ENCODE measurements at places on chromosomes 5 and 9.

GRCh38 chr5:64344501-64344900 lies 161.3 kb upstream of the RGS7BP start:
- DNase-seq = no peak

- DNase-seq = no peak
These were observed 626.9 kb upstream of the PTGER4 start for GRCh38 chr5:40052808-40053207.

GRCh38 chr9:136122425-136123383 lies 4.0 kb upstream of the TMEM250 start:
- DNase-seq = peak; percentile 64

- DNase-seq = no peak
These were observed 120.1 kb upstream of the MYO10 start for GRCh38 chr5:17056141-17056631.

DNA sequence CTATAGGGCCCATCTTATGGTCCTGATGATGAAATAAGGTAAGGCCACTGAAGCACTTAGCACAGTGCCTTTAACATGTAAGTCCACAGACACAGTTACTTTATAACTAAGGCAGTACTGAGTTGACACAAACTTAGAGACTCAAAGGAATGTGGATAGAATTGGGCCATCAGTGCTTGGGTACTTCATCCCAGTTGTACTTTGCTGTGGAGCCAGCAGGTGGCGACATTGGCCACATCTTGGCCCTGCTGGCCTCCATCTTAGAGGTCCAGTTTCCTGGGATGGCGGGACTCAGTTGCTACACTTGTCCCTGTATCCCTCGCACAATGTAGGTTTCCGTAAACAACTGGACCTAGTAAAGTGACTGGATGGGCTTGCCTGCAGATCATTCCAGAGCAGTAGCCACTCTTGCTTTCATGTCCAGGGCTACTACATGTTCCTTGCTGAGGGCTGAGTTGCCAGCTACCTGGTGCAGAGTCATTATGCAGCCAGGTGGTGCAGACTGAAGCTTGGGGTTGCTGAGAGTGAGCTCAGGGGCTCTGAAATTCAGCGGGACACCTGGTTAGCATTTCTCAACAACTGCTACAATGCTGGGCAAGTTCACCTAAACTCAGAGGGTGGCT lies 10.6 kb downstream of the MTAP start:
- peak; percentile 33 for DNase-seq

- no peak for DNase-seq
These were observed 21.1 kb downstream of the ACO1 start for GRCh38 chr9:32405506-32405905.

DNA sequence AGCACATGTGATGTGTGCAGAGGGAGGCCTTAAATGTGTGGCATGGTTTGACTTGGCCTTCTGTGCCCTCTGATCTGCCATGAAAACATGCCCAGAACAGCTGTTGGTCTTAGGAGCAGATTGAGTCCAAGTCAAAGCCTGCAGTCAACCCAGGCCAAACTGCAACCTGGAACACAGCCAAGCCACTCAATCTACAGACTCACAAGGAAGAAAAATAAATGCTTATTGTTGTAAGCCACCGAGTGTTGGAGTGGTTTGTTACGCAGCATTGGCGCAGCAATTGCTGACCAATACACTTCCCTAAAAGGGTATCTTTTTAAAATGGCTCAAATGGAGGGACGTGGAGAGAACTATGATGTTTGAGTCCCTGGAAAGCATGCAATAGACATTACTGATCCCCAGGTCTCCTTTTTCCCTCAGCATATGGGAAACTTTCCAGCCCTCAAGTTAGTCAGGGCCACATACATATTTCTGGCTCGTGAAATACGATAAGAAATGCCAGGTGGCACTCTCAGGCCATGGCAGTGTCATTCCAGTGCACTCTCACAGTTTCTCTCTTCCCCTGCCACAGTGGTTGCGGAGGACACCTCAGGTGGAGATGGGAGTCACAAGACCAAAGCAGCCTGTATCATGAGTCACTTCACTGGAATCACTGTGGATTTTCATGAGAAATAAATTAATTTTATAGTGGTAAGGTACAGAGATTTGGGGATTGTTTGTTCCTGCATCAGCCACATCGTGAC lies 168.0 kb upstream of the ZNF618 start:
- no peak for DNase-seq

- DNase-seq = no peak
These were observed 372.3 kb upstream of the IRX2 start for GRCh38 chr5:3123763-3124157.

- no peak for DNase-seq
These were observed 16.9 kb downstream of the CKMT2 start for GRCh38 chr5:81250004-81250403.

GRCh38 chr9:14849851-14850250 lies 60.4 kb downstream of the FREM1 start:
- no peak for DNase-seq

- DNase-seq = no peak
These were observed 139.6 kb upstream of the RORB start for GRCh38 chr9:74357577-74357976.

DNA sequence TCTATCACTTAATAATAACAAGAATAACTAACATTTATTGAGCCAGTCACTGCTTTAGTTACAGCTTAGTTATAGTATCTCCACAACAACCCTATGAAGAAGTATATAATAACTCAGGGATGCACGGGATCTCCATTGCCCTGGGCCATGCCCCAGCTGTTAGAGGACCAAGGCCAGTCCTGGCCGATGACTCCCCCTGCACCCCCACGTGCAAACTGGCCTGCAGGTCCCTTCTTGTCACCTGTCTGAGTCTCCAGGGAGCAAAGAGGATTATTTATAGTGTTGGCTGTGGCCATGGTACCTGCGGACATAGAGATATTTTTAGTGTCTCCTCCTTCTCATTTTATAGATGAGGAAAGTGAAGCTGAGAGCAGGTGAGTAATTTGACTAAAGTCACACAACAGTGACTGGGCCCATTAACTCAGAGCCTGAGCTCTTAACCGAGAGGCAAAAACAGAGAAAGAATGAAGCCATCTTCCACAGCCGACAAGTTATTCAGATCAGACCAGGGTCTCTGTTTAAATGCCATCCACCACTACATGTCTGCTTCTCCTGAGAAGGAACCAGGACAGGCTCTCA lies 94.4 kb downstream of the TMEM215 start:
- no peak for DNase-seq

DNA sequence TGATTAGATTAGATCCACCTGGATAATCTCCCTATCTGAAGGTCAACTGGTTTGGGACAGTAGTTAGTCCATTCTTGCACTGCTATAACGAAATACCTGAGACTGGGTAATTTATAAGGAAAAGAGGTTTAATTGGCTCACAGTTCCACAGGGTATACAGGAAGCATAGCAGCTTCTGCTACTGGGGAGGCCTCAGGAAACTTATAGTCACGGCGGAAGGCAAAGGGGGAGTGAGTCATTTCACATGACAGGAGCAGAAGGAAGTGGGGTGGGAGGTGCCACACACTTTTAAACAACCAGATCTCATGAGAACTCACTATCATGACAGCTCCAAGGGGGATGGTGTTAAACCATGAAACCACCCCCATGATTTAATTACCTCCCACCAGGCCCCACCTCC lies 9.9 kb downstream of the C9orf40 start:
- no peak for DNase-seq

GRCh38 chr5:172881691-172882370 lies 47.8 kb downstream of the ERGIC1 start:
- no peak for DNase-seq

DNA sequence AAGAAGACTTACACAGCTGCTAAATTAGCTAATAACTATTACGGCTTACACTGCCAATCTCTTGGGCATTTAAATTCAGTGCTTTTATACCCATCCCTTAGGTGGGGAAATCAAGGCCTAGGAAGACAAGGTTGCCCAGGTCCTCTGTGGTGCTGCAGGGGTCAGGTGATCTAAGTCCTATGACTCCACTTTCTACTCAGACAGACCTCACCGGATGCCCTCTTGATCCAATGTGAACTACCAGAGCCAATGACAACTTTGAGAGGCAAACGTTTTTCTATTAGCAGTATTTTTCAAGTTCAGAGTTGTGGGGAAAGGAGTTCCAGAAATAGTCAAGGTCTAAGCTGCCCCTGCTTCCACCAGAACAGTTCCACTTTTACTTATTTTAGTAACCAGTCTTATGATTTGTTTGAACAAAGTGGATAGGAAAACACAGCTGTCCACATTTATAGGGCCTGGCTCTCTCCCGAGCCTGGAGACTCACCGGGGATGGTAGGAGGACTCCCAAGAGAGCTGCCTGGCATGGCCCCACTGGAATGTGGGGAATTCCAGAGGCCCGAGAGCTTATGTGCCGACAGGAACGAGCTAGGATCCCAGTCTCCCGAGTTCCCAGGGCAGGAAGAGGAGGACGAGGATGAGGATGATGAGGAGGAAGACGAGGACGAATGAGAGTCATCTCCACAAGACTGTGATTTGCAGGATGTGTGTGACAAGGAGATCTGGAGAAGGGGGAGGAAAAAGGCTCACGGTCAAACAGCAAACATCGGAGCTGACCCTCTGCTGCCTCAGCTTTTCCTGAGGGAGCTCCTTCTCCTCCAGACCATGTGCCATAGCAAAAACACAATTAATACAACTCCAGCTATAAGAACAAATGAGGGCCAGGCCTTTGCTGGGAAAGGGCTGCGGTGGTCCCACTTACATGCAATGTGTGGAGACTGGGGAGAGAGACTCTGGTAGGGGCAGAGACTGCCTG lies 16.7 kb downstream of the FAM193B start:
- DNase-seq = no peak

DNA sequence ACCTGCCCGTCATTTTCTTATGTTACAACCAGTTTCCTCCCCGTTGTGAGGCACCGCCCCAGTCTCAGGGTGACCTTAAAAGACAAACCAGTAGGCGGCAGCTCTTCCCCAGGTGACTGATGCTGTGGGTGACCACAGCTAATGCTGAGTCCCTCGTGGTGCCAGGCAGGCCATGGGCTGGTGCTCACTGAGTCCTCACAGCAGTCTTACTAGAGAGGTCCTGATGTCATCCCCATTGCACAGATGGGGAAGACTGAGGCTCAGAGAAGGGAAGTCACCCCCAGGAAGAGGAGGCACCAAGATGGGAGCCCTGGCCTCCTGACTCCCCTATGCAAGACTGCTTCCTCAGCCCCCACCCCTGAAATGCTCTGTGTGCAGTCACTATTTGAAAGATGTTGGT lies 978 bp downstream of the CFAP157 start:
- DNase-seq = peak; percentile 54

DNA sequence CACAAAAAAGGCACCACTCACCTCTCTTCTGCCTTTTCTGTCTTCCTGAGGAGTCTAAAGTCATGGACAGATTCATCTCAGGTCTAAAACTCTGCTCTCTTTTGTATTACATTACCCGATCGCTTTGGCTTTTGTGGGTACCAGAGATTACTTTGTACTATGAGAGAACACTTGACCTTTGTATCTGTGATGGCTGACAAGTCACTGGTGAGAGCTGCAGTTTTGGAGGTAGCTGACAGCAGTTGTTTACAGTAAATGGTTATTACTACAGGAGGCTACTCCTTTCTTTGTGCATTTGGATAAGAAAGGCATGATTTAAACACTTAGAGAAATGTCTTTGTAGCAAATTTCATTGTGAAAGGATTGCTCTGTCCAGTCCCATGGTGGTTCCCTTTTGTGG lies 307.3 kb downstream of the FBXL17 start:
- no peak for DNase-seq

DNA sequence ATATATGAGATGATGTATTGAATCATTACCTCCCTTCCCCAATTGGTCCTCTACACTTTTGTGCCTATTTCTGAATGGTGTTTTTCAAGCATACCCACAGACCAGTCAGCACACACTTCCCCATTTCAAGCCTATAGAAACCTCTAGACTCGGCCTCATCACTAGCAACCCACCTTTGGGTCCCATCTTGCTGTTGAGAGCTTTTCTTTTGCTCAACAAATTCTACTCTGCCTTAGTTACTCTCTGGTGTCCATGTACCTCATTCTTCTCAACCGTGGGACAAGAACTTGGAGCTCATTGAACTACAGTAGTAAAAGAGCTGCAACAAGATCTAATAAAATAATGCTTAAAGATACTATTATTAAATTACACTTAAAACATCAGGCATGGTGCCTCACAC lies 49.0 kb upstream of the KDM4C start:
- DNase-seq = no peak

GRCh38 chr5:43117092-43117491 lies 3.6 kb upstream of the ZNF131 start:
- no peak for DNase-seq

Measured in SHP77 (cell line).